ENCODE measurements at places on chromosomes 1 and 21.

- DNase-seq: peak; percentile 69
Observed at GRCh38 chr1:203338335-203339036, 12.4 kb downstream of the FMOD start.

DNA sequence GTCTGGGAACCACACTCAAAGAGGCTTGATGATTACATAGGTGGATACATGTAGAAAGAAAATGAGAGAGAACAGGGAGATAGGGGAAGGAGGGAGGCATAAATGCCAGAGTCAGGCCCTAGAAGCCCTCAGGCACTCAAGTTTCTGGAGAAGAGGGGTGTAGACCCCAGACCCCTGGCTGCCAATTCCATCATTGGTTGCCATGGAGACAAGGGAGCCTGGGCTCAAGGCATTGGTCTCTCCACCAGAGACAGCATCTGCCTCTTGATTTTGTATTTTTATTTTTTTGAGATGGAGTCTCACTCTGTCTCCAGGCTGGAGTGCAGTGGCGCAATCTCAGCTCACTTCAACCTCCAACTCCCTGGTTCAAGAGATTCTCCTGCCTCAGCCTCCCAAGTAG lies 114.3 kb upstream of the GRIK3 start:
- DNase-seq: no peak

- DNase-seq: no peak
Observed at GRCh38 chr1:45718289-45718688, 30.3 kb downstream of the TMEM69 start.

GRCh38 chr1:161725908-161726472 lies 4.6 kb downstream of the FCRLB start:
- peak; percentile 37 for DNase-seq

- DNase-seq: no peak
Observed at GRCh38 chr1:169160845-169161495, 54.5 kb downstream of the ATP1B1 start.

GRCh38 chr21:45998276-45998701 lies 16.7 kb downstream of the COL6A1 start:
- DNase-seq: no peak

GRCh38 chr1:234687011-234687410 lies 77.0 kb upstream of the IRF2BP2 start:
- no peak for DNase-seq

GRCh38 chr1:6753320-6754140 lies 31.7 kb upstream of the CAMTA1 start:
- DNase-seq: peak; percentile 52

GRCh38 chr1:33727310-33727709 lies 136.6 kb upstream of the HMGB4 start:
- DNase-seq: peak; percentile 18

All from inflammatory macrophage treated with lipopolysaccharide for 1 hour (primary cell).